ENCODE measurements at places on chromosomes 4 and X.

GRCh38 chr4:152885185-152885584 lies 50.9 kb upstream of the FHDC1 start:
- DNase-seq = no peak

DNA sequence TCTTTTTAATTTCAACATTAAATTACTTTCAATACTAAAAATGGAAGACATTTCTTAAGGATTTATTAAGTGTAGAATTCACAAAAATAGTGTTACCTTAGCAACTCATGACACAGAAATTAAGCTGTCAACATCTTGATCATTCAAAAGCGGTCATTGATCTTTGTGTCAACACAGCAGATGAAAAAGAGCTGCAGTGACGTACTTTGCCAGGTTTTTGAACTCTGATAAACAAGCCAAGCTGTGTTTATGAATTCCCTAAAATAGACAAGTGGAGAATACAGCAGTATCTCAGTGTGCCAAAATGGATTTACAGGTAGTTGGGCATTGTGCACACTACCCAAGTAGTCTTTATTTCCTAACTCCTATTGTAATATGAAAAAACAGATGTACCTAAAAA lies 1141.8 kb upstream of the PCDH7 start:
- DNase-seq = no peak

- no peak for DNase-seq
Measured at GRCh38 chrX:152907084-152907651, 9.3 kb downstream of the ZNF185 start.

DNA sequence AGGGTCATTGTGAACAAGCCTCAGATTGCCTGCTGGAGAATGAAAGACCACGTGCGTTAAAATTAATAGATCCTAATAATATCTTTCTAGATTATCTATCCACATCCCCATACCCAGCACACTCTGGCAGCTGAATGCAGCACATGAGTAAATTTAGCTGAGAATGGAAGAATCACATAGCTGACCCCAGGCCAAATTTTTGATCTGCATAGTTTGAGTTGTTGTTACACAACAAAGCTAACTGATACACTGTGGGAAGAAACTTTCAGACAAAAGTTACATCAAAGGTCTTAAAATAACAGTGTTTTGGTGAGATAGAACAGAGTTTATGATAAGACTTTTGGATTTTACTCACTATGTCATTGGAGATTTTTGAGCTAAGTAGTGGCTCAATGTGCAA lies 72.4 kb upstream of the ANXA10 start:
- DNase-seq = no peak

GRCh38 chrX:16797841-16798240 lies 11.6 kb downstream of the TXLNG start:
- no peak for DNase-seq

- DNase-seq = peak; percentile 34
Measured at GRCh38 chr4:153468587-153468986, 2.4 kb downstream of the TMEM131L start.

DNA sequence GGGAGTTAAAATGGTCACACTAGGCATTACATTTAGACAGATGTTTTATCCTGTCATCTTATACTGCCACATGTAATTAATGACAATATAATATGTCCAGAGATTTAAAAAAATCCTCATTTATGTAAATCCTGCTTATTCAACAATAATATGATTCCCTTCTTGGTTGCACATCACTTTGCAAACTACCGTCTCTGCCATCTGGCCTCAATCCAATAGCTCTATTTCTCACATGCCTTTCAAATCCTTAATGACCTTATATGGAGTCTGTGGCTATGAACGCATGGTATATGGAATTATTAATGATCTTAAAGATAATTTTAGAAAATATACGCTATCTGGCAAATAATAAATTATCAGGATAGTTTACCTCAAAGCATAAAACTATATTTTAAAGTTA lies 144.5 kb downstream of the NPNT start:
- DNase-seq = no peak

DNA sequence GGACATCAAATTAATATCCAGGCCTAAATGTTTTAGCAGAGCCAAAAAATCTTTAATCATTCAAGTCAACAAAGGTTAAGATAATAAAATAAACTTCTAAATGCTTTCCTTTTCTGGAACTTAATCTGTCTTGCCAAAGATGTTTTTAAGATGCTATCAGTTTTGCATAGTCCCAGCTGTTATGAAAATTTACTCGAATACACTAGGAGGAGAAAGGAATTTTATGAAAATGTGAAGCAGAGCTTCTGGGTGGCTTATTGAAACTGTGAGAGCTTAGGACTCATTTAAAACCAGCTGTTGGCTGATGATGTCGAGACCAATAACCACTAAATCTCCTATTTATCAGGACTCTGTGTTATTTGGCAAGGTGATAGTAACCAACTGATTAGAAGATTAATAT lies 202.2 kb upstream of the ETNPPL start:
- no peak for DNase-seq

GRCh38 chr4:165248102-165248501 lies 40.7 kb downstream of the KLHL2 start:
- no peak for DNase-seq

GRCh38 chr4:77120886-77121508 lies 36.0 kb upstream of the CCNG2 start:
- no peak for DNase-seq

DNA sequence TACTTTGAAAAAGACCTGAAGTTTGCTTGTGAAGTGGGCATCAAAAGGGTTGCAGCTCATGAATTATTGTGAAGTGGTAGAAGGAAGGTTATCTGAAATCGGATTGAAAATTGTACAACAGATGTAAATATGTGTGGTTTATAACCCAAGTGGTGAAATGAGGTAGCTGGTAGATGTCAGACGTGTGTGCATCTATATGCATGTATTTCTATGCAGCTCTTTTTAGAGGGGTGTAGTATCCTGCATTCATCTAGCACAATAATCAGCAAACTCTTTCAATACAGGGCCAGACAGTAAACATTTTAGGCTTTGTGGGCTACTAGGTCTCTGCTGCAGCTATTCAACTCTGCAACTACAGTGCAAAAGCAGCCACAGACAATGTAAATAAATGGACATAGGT lies 9.4 kb downstream of the ATRX start:
- DNase-seq = no peak

GRCh38 chr4:3426465-3427133 lies 15.2 kb upstream of the HGFAC start:
- DNase-seq = no peak

GRCh38 chrX:74890676-74891430 lies 34.4 kb downstream of the NEXMIF start:
- DNase-seq = no peak

DNA sequence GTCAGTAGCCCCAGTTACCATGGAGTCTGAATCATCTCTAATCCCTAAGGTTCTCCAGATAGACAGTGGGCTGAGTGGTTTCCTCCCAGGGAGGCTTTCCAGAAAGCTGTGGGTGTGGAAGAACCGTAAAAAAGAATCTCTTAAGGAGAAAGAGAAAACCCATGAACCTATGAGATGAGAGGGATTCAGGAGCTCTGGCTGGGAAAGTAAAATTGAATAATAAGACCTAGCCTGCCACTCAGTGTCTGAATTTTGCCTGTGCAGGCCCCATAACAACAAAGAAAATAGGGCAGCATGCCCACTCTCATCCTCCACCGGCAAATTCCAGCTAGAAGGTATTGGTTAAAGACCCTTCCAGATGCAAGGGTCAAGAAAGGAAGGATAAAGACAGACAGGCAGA lies 16.9 kb downstream of the AWAT2 start:
- DNase-seq = no peak

- DNase-seq = no peak
Measured at GRCh38 chrX:121987163-121987562, 939.8 kb downstream of the GLUD2 start.

GRCh38 chrX:110173192-110174175 lies 144.4 kb downstream of the AMMECR1 start:
- DNase-seq = no peak

DNA sequence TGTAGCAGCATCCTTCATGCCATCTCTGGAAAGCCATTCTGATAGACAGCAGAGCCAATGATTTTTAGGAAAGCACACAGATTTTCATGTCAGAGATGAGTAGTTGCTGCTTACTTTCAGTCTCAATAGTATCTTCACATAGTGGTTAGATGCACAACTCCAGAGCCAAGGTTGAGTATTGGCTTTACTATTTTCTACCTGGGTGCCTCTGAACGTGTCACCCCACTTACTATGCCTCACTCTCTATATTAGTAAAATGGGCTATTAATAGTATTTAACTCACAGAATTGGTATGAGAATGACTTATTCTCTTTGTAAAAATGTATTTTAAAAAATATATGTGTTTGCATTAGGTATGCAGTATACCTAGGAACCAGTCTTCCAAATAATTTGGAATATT lies 108.8 kb upstream of the STIM2 start:
- peak; percentile 71 for DNase-seq

DNA sequence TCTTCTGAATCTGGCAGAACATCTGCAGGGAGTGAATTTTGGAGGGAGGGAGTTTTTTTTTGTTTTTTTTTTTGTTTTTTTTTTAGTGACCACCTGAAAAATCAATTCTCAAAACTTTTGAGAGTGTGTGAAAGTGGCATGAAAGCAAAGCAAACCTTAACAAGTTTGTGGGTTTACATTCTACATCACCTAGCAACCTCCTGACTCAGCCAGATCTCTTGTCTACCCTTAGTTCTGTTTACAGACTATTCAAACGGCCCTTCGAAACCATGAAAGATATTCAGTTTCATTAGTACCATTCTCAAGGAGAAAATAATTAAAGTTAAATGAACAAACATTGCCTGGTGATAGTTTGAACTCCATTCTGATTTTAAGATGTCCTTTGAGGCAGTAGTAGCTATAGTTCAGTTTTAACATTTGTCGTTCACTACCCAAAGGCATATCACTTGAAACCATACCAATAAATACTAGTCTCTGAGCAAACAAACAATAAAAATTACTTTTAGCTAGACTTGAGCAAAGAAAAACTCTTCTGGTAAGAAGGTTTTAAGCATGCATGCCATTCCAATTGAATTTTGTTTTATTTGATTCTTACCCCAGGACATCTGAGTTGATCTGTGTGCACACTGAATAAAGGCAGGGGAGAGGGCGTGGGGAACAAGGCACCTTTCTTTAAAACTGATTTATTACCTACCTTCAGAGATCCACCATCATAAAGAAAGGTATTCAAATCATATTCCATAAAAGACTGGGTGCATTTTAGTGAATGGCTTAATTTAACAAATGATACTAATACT lies 137.7 kb downstream of the ARX start:
- no peak for DNase-seq

DNA sequence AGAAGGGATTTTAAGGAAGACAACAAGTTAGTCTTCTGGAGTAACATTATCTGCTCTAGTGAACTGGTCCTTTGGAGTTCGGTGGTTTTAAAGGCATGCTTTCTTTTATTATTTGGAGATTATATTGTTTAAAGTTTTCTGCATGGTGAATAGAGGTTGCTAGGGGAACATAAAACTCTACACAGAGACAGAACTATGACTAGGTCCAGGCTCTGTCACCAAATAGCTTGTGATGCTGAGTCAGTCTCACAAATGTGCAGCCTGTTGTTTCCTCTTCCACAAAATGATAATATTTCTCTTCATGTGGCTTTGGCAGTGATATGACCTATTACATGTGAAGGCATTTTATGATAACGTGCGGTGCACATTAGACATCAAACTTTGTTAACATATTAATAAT lies 132.6 kb downstream of the PACRGL start:
- no peak for DNase-seq

GRCh38 chr4:124964251-124964650 lies 251.7 kb upstream of the ANKRD50 start:
- no peak for DNase-seq

- DNase-seq = no peak
Measured at GRCh38 chr4:53841711-53842110, 222.7 kb downstream of the CHIC2 start.

GRCh38 chr4:110195561-110196205 lies 2.7 kb downstream of the ELOVL6 start:
- DNase-seq = no peak

GRCh38 chr4:124030147-124030546 lies 633.6 kb downstream of the SPRY1 start:
- no peak for DNase-seq

DNA sequence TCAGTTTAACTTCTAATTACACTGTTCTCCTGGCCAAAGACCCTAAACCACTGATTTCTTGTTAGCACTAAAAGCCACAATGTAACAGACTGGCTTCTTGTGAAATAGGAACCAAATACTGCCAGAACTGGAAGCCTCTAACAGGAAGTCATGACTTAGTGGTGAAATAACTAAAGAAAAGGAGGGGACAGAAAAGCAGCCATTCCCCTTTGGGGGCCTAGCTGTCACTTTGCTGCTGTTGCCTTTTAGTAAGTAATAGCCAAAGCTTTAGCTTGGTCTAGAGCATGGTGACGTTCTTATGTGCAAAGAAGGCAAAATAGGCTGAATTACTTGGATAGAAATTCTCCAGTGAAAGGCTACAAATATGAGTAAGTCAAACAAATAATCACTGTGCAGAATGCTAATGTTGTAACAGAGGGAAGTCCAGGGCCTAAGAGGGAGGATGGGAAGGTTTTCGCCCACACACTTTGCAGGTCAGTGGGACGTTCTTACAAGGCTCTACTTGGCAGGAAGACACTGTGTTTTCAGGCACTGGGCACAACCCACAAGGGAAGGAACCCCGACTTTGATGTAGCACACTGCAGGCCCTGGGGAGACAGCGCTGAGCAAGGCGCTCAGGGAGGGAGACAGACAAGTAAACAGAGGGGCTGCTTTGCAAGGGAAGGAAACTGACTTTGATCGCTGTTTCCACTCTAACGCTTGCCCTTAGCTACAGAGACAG lies 16.7 kb downstream of the GAB3 start:
- peak; percentile 55 for DNase-seq

GRCh38 chrX:150690126-150690525 lies 3.1 kb upstream of the MTMR1 start:
- peak; percentile 16 for DNase-seq

GRCh38 chrX:44570522-44570921 lies 27.9 kb upstream of the FUNDC1 start:
- DNase-seq = no peak

DNA sequence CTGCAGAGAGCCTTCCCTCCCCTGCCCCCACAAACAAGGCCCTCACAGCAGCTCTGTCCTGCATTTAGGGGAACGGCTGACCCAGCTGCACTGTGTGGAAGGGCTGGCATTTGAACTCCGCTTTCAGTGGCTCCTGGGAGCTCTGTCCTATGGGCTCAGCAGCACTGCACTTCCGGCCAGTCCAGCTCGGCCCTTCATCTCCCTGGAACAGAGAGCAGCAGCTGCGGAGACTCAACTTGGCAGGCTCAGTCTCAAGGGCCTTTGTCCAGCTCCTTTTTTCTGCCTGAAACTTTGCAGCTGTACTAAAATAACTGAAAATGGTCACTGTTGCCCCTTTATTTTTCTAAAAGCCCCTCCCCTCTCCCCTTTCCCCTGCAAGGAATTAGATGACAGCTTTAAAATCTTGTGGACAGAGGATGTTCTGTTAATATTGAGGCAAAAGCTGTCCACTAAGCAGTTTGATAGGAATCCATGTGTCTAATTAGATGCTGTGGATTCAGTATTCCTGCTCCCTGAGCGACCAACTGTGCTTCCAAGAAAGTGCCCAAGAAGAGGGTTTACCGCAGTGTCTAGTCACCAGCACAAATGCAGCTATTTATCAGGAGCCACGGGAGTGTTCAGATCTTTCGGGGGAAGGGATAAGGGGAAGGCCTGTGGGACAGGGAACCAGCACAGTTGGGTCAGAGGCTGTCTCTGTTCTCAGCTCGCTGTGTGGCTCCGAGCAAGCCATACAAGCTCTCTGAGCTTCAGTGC lies 133.1 kb downstream of the AFAP1 start:
- no peak for DNase-seq

All from activated CD4-positive, alpha-beta T cell treated with anti-CD3 and anti-CD28 coated beads, Interleukin-2, Interleukin-6, amounts not matched to agents 100 ng/mL and 50 ng/mL, durations not matched to agents 16 hours and 8 hours (primary cell).